ENCODE measurements at places on chromosomes 4 and X. TPM values are rescaled to one million over a fixed set of nuclear protein-coding genes. Genes with fewer than 3 reads are reported as not detected.

GRCh38 chrX:122945328-122945727, 238.8 kb upstream of the GRIA3 start:
- no peak for DNase-seq

DNA sequence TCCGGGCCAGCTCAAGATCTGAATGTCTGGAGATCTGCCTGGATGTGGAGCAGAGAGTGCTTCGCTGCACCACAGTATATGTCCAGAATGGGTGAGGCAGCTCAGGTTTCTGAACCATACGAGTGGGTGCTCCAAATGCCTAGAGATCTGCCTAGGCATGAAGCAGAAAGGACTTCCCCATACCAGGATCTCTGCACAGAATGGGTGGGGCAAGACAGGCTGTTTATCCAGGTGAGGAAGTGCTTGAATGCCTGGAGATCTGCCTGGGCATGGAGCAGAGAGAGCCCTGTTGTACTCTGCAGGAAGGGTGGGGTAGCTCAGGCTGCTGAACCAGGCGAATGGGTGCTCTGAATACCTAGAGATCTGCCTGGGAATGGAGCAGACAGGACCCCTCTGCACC, 45.4 kb upstream of the MAGEC2 start:
- DNase-seq, result no peak

DNA sequence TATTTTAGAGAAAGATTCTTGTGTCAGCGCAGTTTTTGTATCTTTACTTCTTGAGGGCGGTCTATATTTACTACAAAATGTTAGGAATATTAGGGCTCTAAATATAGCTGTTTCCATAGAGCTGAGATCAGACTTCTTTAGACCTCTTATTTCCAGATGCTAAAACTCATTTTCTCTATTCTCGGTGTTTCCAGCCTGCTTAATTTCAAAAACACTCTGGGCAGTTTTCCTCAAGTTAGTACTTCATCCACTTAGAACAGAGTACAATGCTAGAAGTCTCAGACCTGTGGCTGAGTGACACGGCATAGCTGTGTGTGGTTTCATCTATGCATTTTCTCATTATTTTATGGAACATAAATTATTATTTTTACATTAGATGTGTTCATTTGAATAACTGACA, 346.6 kb downstream of the PABPC4L start:
- no peak for DNase-seq

DNA sequence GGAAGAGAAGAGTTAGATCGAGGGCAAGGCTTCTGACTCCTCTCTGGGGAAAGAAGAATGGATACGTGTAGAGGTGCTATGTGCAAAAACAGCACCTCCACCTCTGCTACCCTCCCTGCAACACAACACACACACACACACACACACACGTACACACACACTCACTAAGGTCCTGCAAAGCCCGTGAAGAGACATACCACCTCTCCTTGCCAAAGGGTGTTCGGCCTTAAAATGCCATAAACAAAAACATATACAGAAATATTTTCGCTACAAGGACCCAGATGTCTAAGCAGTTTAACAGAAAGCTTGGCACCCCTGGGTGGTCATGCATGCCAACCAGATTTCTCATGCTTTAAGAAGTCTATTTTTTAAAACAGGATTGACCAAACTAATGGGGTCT, 1.5 kb downstream of the TIFA start:
- no peak for DNase-seq

GRCh38 chr4:1325681-1326635, 21.1 kb upstream of the UVSSA start:
- no peak for DNase-seq

DNA sequence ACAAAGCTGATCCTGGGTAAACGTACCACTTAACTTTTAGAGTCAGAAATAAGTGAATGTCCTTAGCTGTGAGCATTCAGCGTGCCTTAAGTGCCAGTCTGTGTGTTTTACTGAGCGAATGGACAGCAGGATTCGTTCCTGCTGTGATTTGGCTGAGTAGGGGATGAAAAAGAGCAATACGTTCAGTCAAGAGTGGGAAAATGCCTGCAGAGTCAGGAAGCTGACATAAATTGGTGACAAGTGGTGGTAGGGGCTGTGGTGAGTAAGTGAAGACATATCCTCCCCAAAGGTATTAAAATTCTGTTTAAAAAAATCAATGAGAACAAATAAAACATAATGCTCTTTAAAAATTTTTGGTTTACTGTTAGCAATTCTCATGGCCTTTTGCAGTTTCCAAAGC, 56.6 kb upstream of the TNIP3 start:
- no peak for DNase-seq

GRCh38 chr4:152209772-152210493, 326.0 kb downstream of the FBXW7 start:
- no peak for DNase-seq

DNA sequence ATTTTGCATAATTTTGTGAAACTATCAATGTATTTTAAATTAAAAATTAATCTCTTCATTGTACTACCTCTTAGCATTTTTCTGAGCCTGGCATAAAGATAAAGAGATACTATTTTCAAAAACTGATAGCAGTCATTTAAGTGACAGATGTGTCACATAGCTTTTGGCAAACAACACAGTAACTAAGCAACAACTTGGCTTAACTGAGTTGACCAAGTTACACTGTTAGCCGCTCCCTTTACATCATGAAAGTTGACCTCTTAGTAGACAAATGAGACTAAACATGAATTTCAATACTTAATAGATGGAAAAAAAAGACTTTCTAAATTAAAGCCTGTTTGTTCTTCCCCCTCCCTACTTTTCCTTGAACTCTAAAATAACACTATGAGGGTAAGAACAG, 62.0 kb downstream of the ATP8A1 start:
- DNase-seq, result no peak

DNA sequence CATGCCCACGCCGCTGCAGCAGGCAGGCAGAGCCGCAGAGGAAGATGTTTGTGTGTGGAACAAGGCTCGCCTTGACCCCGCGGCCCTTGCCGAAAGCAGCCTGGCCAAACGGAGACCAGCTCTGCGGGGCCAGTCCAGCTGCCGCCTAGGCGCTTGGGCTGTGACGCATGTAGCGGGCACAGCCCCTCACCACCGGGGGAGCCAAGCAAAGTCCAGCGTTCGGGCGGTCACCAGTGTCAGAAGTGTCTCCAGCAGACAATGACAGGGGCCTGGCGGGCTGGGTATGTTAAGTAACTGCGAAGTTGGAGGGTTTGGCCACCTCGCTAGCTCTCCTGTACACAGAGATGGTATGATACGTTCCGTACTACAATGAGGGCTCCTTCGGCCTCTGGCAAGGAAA, 1.3 kb downstream of the AMER1 start:
- DNase-seq, result no peak

DNA sequence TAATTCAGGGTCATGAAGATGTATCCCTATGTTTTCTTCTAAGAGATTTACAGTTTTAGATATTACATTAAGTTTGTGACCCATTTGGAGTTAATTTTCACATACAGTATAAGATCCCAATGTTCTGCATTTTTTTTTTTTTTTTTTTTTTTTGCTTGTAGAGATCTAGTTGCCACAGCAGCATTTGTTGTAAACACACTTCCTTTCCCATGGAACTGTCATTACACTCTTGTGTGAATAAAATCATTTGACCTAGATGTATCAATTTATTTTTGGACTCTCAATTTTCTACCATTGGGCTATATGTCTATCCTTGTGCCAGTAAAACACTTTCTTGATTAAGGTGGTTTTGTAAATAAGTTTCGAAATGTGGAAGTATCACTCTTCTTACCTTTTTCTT, 1107.2 kb downstream of the TECRL start:
- DNase-seq, result no peak

GRCh38 chr4:8615366-8615765, 22.8 kb downstream of the CPZ start:
- no peak for DNase-seq

DNA sequence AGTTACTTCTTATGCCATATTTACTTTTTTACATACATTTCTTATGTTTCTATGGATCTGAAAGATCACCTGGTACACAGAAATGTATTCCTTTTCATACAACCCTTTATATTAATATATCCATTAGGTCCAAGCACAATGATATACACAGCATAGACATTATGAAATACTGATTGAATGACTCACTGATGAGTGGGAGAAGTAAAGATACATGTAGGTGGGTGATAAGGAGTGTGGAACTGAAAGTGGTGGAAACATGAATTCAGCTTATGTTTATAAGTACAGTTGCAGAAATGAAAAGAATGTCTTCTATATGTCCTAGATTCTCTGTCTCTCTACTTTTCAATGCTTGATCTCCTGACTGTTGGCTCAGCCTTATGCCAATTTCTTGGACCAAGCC, 87.9 kb downstream of the YIPF7 start:
- no peak for DNase-seq

DNA sequence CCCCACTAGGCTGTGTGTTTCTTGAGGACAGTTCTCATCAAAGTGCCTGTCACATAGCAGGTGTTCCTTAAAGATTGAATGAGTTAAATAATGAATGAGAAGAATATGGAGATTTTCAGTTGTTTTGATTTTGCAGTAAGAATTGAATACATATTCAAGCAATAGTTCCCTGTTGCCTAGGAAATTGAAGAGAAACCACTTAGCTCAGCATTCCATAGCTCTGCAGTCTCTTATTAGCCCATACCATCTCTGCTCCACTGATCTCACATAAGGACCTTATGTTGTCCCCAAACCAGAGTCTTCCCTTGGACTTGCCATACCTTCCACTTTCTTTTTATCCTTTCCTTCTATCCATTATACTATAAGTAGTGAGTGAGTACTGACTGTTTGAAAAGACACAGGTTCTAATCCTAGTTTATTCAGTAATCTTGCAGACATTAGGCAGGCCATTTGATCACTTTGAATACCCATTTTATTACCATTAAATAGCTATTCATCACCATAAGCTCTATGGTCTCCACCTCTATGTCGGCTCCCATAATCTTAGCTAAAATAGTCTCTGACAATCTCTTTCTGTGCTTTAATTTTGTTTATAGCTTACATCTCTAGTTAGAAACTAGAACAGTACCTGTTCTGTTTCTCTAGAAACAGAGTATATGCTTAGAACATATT, 1059.6 kb upstream of the SLIT2 start:
- DNase-seq, result no peak

DNA sequence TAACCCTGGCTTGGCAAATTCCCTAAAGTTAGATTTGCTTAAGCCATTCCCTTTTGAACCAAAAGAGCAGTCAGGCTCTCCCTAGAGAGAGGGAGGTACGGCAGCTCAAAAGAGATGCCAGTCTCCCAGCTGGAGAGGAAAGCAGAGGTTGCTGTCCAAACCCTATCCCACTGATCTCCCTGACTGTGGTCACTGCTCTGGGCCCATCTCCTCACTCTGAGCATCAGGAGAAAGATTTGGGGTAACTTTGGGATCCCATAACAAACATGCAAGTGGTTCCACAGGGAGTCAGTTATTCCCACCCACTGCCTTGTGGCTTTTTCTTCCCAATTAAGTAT, 17.1 kb downstream of the ACSL1 start:
- no peak for DNase-seq

DNA sequence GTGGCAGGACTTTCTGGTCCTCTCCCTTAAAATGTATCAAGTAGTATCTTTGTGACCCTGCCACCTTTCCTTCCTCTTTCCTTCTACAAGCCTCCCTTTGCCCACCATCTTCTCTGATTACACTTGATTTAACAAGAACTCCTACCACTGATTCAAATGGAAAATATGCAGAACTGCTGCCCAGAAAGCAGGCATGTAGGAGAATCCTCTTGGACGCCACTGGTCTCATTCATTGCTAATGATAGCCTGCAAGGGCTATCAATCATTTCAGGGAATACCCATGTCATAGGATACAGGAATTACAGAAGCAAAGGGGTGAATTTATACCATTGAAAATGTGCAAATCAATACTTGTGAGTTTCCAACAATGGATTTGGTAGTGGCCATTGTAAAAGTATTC, 294.6 kb upstream of the NRK start:
- DNase-seq, result no peak

DNA sequence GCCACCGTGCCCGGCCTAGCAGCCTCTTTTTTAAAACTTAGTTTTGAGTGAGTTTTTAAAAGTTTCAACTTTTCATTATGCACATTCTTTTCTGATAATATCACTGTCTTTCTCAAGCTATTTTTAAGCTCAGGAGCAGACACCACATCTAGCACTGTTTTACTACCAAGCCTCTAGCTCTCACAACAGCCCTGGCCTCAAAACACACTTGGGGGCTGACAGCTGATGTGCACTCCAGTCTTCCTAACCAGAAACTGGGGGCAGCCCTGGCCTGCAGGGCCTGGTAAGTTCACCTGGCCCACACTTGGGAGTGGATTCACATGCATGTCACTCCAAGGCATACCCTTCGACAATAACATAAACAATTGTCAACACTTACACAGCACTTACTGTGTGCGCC, 34.0 kb downstream of the CENPU start:
- no peak for DNase-seq

DNA sequence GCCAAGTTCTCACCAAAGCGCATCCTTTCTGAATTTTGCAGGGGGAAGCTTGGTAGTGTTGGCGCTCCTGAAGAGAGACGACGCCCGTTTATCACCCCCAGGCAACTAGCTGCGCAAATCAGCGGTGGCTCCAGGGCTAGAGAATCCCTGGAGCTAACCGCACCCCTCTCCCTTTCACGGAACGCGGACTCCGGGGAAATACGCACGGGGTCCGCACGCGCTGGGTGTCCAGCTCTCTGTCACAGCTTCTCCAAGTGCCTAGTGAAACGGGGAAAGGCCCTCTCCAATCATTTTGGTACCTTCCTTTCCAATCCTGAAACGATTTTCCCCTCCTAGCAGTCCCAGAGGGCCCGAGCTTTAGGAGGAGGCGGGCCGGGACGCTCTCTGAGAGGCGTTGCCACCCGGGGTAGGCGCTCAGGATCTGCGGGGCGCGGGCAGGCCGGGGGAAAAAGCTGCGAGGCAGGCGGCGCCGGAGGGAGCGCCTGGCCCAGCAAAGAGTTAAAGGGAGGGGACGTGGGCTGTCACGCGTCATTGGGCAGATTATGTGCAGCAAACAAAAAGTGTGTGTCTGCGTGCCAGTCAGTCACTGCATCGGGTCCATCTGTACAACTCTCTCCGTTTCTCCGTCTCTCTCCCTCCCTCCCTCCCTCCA, at the start of gene PRDM8:
Gene PRDM8 (plus strand): TSS at position 582 of the 652 bp plus-strand sequence. CDS start 2,578 bp downstream, outside the sequence.
- no peak for DNase-seq

DNA sequence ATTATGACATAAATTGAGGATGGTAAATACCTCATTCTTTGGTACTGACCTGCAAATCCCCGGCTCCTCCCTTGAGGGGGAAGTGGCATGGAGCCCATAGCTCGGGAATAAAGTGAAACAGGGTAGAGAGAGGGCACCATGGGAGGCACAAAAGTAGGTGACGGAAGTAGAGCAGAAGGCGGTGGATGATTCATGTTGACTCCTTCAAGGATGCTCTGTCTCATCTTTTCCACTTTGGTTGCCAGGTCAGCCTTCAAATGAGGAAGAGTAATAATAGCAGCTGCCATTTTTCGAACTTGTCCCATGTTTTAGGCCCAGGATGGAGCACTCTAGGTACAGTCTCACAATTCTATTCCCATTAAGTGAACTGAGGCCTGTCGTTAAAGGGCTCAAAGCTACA, 41.4 kb upstream of the PHF8 start:
- no peak for DNase-seq

ARAP2 gene
- 7.4 TPM for polyA plus RNA-seq

CFAP99 gene
- polyA plus RNA-seq, result 0.70 TPM

PPP1R2C gene
- polyA plus RNA-seq, result not detected

CLDN2 gene
- 57.2 TPM for polyA plus RNA-seq

ARL9 gene
- polyA plus RNA-seq, result 1.3 TPM

BMPR1B gene
- polyA plus RNA-seq, result 22.7 TPM
